Fibroblast of skin of left quadriceps (primary cell): ENCODE measurements at places on chromosomes 2 and 18.
A peak's percentile ranks its signal among the peaks of the same experiment; 100 is the strongest.

DNA sequence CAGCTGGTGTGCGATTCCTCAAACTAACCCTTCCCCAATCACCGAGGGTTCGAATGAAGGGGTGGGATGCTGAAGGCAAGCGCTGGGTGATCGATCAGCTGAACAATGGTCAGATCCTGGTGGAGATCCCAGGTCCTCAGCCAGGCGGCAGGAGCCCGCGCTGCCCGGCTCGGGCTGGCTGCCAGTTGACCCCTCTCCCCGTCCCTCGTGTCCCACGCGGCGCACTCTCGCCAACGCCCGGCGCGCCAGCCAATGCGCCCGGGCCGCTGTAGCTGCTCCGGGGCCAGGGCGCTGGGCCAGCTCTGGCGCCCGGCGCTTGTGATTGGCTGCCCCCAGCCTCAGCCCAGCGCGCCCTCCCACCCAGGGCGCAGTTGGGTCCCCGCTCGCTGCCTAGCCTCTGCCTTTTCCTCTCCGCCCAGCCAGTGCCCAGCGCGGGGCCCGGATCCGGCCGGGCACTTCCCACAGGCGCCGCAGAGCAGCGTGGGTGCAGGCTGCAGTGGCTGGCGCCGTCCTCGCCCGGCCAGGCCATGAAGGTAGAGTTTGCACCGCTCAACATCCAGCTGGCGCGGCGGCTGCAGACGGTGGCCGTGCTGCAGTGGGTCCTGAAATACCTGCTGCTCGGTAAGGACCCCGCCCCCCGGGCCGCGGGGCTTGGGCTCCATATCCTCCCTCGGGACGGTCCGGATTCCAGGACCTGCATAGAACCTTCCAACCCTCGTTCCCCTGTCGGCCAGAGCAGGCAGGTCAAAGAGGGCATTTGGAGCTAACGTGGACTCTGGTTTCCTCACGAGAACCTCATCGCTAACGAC, at the start of gene MOGAT1:
Gene MOGAT1 (plus strand): TSS at position 400 of the 809 bp plus-strand sequence. CDS start 128 bp downstream, at position 528.
- no peak for DNase-seq

- no peak for DNase-seq
Observed at GRCh38 chr2:98747888-98748287, 17.0 kb upstream of the MGAT4A start.

DNA sequence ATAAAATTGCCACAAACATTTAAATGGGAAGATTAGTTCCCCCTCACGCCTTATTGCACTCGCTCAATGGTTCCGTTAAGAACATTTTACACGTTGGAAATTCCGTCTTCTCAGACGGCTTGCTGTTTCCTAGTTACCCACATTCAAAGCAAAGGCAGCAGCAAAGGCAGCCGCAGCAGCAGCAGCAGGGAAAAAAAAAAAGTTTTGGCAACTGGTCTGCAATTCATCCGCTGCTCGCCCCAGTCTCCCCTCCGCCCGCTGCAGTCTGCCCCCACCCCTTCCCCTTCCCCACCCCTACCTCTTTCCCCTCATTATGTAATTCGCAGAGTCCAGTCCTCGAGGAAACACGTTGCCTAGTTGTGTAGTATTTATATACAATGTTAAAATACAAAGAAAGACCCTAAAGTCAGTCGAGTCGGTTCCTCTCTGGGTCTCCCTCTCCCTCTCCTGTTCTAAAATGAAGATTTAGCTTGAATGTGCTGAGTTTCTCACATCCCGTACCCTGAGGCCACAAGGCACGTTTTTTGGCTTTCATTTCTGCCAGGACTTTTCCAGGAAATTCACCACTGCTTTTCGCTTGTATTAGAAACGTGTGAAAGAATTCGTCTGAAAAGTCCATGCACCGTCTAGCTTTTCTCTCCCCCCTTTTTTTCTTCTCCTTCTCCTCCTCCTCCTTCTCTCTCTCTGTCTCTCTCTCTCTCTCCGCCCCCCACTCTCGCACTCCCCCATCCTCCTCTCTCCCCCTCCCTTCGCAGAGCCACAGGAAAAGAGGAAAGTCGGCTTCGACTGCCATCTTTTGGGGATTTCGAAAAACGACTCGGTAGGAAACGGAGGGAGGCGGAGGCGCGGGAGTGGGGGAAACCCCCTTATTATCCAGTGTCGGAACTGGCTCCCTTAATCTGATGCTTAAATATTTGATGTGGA, 140.0 kb downstream of the MEIS1 start:
- DNase-seq: peak; percentile 84

GRCh38 chr2:36902385-36903120, 63.8 kb downstream of the STRN start:
- DNase-seq: no peak

DNA sequence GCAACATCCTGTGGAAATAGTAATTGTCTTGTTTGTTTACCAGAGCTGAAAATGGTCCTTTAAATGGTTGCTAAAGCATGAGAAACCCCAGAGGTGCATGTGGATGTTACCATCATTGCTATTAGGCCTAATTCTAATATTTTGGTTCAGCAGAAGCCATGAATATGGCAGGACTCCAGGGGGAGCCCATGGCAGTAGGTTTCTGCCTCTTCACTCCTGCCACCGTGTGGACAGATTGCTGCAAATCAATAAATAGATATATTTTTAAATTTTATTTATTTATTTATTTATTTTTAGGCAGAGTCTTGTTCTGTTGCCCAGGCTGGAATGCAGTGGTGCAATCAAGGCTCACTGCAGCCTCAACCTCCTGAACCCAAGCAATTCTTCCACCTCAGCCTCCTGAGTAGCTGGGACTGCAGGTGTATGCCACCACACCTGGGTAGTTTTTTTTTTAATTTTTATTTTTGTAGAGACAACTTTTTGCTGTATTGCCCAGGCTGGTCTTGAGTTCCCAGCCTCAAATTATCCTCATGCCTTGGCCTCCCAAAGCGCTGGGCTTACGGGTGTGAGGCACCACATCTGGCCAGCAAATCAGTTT, 54.9 kb upstream of the CAPN13 start:
- DNase-seq: peak; percentile 59
